ENCODE measurements at places on chromosomes 5 and 9. TPM values are rescaled to one million over a fixed set of nuclear protein-coding genes. Genes with fewer than 3 reads are reported as not detected.

- no peak overlapping the region for H3K4me3 ChIP-seq
- H3K4me1 ChIP-seq, result no peaks in the 10 kb centered on the region
- H3K27me3 ChIP-seq, result no peaks in the 10 kb centered on the region
- no peak overlapping the region for H3K27ac ChIP-seq
- no peak for DNase-seq
These were observed 222.6 kb downstream of the FRMD3 start for GRCh38 chr9:83315649-83316048.

CSF1R gene
- 0.60 TPM for total RNA-seq

- no peak for DNase-seq
- no peak overlapping the region for H3K4me3 ChIP-seq
- no peaks in the 10 kb centered on the region for H3K36me3 ChIP-seq
- H3K27me3 ChIP-seq, result no peaks in the 10 kb centered on the region
- H3K27ac ChIP-seq, result no peak overlapping the region
These were observed 206.1 kb upstream of the IRX1 start for GRCh38 chr5:3389471-3390026.

DNA sequence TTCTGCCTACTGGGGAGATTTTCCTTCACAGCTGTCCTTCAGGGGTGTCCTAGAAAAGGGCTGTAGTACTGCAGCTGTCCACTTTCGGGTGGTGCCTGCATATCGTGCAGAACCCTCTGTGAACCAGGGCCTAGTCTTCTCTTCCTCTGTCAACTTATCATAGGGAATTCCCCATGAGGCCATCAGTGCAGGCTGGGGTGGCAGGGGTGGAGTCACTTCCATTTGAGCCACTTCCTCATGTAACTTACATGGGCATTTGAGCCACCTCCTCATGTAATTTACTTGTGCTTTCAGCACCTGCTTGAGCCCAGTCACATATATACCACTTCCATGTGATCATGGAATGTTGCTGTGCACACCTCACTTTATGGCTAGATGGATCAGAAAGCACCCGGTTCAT, 742.0 kb upstream of the RGMB start:
- H3K4me3 ChIP-seq, result no peak overlapping the region
- no peaks in the 10 kb centered on the region for H3K27me3 ChIP-seq
- DNase-seq, result no peak
- no peaks in the 10 kb centered on the region for H3K4me1 ChIP-seq
- no peaks in the 10 kb centered on the region for H3K36me3 ChIP-seq

KIF27 gene
- 5.2 TPM for total RNA-seq

DNA sequence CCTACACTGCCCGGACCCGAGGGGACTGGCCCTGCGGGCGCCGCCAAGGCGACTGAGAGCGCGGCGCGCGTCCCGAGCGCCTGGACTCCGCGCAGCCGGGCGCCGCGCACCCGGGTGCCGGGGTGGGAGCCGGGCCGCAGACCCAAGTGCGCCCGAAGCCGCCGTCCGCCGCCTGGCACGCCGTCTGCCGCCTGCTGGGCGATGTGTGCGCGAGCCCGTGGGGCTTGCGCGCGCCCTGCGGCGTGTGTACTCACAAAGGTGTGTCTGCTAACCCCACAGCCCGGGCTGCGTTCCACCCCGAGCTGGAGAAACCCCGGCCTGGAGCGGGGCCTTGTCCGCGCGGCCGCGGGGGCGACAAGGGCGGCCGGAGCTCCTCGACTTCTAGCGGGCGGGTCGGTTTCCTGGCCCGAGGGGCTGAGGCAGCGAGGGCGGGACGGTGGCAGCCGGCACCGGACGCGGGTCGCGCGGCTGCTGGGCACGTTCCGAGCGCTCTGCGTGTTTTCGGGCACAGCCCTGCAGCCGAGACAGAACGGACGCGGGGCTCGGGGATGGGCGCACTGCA, 1.1 kb upstream of the ZSWIM6 start:
- peak; percentile 85 for DNase-seq
- peak overlapping the region; percentile 60 for H3K4me3 ChIP-seq
- H3K4me1 ChIP-seq, result peaks cover 34% of the 10 kb centered on the region
- H3K36me3 ChIP-seq, result no peaks in the 10 kb centered on the region

OR13C3 gene
- not detected for total RNA-seq

- no peak overlapping the region for H3K27ac ChIP-seq
- H3K4me3 ChIP-seq, result no peak overlapping the region
- no peaks in the 10 kb centered on the region for H3K27me3 ChIP-seq
- no peaks in the 10 kb centered on the region for H3K4me1 ChIP-seq
These were observed 255.1 kb upstream of the NREP start for GRCh38 chr5:112012104-112012503.

ZNF618 gene
- 2.2 TPM for total RNA-seq

DNA sequence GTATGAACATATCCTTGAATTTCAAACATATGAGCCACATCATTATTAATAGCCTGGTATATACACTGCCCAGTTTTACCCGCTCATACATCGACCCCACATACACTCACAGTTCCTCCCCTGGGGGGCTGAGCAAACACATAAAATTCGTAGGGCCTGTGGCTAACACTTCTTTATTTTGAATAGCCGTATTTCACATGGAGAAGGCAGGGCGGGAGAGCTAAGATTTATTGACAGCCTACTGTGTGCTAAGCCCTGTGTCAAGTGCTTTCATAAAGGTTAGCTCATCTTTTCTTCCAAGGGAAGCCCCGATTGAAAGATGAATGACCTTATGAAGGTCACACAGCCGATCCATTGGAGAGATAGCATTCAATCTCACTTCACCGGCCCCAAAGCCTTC, 134.4 kb downstream of the ENC1 start:
- DNase-seq, result no peak
- no peaks in the 10 kb centered on the region for H3K36me3 ChIP-seq
- H3K4me1 ChIP-seq, result no peaks in the 10 kb centered on the region
- H3K4me3 ChIP-seq, result no peak overlapping the region
- no peak overlapping the region for H3K27ac ChIP-seq

DNA sequence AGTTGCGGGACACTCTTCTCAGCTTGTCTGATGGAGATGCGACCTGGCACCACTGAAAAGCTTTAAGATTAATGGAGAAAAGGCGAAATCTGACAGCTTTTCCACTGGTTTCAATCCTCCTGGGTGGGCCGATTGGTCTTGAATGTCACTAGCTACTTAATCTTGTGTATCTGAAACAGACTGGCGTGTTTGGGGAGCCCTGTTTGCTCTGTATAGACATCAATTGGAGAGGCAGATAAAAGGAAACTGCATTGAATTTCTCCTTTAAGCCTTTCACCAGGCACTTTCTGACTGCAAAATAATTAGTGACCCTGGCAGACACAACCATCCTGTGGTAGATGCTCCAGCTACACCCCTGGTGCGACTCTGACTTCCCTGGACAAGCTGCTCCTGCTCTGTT, 224.2 kb downstream of the NDUFS4 start:
- no peak overlapping the region for H3K27ac ChIP-seq
- no peaks in the 10 kb centered on the region for H3K27me3 ChIP-seq
- DNase-seq, result no peak
- no peak overlapping the region for H3K4me3 ChIP-seq

DNA sequence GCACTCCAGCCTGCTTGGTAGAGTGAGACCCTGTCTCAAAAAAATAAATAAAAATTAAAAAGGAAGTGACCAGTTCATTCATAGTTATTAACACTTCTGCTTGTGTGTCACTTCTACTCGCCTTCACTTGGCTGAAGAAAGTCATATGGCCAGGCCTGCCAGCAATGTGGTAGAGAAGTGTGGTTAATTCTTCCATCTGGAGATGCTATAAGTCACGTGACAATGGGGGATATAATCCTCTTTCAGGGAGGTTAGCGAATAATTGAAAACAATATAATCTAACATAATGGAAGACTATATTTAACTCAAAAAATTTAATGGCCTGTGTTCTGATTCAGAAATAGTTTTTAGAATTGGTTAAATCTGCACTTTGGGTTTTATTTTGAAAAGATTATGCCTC, 305.6 kb downstream of the DOCK8 start:
- DNase-seq, result no peak
- H3K4me3 ChIP-seq, result no peak overlapping the region
- H3K27ac ChIP-seq, result peak overlapping the region; percentile 75
- peaks cover 35% of the 10 kb centered on the region for H3K4me1 ChIP-seq
- no peaks in the 10 kb centered on the region for H3K36me3 ChIP-seq

CD274 gene
- total RNA-seq, result 1.2 TPM

CEL gene
- total RNA-seq, result 8.6 TPM

AP3S1 gene
- 60.8 TPM for total RNA-seq

DNA sequence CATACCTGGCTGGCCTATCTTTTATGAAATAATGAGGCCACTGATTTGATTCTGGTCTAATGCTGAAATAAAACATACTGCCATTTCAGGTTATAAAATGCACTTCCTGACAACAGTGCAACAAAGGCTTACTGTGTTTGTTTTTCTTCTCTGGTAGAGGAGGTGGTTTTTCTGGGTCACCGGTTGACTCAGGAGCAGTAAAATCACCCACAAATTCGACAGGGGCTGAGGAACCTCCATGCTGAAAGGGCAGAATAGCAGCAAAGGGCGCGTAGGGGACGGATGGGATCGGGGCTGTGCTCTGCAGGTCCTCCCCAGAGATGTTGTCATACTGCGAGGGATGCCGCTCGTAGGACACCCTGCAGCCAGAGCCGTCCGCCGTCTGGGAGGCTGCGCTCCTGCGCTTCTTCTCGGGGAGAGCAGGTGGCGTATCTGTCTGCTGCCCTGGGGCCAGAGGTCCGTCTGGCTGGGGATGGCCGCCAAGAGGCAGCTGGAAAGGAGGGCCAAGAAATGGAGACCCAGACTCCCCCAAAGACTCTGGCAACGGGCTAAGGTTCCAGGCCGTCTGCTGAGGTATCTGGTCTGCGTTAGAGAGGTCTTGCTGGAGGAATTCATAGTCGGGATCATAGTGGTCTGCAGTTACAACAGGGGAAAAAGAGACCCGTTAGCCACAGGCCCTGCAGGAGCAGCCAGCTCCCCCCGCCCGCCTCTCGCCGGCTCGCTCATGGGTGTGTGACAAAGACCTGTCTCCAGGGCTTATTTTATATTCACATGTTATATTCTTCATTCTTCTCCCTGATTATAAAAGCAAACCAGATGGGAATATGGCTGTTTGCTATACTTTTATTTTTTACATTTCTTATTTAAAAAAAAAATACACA, 80.7 kb downstream of the PRRT1B start:
- H3K27ac ChIP-seq, result peak overlapping the region; percentile 24
- H3K4me3 ChIP-seq, result no peak overlapping the region
- no peak for DNase-seq
- no peaks in the 10 kb centered on the region for H3K27me3 ChIP-seq
- H3K4me1 ChIP-seq, result peaks cover 3% of the 10 kb centered on the region

DNA sequence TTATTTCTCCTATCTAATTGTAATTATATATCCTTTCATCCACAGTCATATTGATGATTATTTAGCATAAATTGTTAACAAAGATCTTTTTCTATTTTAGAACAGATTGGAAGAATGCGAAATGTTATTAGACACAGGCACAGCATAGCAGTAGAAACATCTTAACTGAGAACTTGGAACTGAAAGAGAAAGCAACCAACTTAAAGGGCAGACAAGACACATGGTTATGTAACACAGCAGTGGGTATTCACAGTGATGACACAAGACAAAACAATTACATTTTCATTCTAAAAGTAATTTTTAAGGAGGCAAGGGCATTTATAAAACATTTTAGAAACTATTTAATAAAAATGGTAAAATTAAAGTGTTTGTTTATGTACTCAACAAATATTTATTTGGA, 57.7 kb upstream of the MEF2C start:
- no peaks in the 10 kb centered on the region for H3K27me3 ChIP-seq
- no peak for DNase-seq
- no peak overlapping the region for H3K4me3 ChIP-seq
- H3K4me1 ChIP-seq, result peaks cover 14% of the 10 kb centered on the region
- no peak overlapping the region for H3K27ac ChIP-seq

- H3K4me1 ChIP-seq, result peaks cover 16% of the 10 kb centered on the region
- no peak overlapping the region for H3K4me3 ChIP-seq
- no peak for DNase-seq
- H3K27me3 ChIP-seq, result no peaks in the 10 kb centered on the region
- H3K27ac ChIP-seq, result no peak overlapping the region
These were observed 34.8 kb downstream of the ATP6V0E1 start for GRCh38 chr5:173018358-173018757.

N4BP3 gene
- total RNA-seq, result 0.80 TPM

SPATA31A3 gene
- total RNA-seq, result not detected

DNA sequence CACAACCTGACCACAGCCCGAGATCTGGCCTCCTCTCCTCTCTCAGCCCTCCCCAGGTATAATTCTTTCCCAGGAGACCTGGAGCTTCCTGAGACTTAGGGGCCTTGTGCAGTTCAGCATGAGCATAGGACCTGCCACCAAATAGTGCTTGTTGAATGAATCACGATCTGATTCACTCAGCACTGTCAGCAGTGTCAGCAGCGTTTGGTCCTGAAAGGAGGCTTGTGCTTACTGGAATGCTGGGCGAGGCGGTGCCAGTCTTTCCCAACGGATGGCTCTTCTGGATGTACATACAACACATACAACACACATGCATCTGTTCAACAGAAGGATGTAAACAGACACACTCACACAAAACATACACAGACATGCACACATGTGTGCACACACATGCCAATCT, 173.3 kb downstream of the COL23A1 start:
- no peak overlapping the region for H3K4me3 ChIP-seq
- no peaks in the 10 kb centered on the region for H3K36me3 ChIP-seq
- no peak overlapping the region for H3K27ac ChIP-seq
- no peaks in the 10 kb centered on the region for H3K27me3 ChIP-seq
- no peaks in the 10 kb centered on the region for H3K4me1 ChIP-seq

GRCh38 chr5:180454752-180455151, 39.4 kb upstream of the CNOT6 start:
- no peak overlapping the region for H3K4me3 ChIP-seq
- H3K27ac ChIP-seq, result no peak overlapping the region
- H3K4me1 ChIP-seq, result no peaks in the 10 kb centered on the region

CCNB1 gene
- total RNA-seq, result 16.9 TPM

DNA sequence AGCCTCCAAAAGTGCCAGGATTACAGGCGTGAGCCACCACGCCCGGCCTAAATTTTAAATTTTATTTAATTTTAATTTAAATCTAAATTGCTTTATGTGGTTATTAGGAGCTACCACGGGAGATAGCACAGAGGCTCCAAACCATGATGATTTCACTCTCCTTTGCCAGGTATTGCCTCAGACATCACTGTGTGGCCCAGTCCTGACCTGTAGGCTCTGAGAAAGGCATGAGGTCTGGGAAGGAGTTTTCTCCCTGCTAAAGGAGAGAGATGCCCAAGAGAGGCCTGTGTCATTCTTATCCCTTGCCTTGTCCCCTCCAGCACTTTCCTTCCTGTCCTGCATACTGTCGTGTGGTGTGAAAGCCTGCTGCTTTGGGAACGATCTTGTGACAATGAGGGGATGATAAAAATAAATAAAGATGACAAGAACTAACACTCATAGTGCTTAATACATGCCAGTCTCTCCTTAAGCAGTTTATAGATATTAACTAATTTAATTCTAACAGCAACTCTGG, 37.0 kb upstream of the BASP1 start:
- no peaks in the 10 kb centered on the region for H3K4me1 ChIP-seq
- no peak overlapping the region for H3K4me3 ChIP-seq
- H3K27ac ChIP-seq, result no peak overlapping the region
- H3K27me3 ChIP-seq, result no peaks in the 10 kb centered on the region

- DNase-seq, result no peak
- H3K4me1 ChIP-seq, result peaks cover 8% of the 10 kb centered on the region
- no peak overlapping the region for H3K4me3 ChIP-seq
- no peaks in the 10 kb centered on the region for H3K36me3 ChIP-seq
- no peaks in the 10 kb centered on the region for H3K27me3 ChIP-seq
These were observed 146.8 kb upstream of the FBXL17 start for GRCh38 chr5:108528655-108529054.
